Fibroblast of villous mesenchyme (primary cell): ENCODE measurements at places on chromosomes 1 and 21. TPM values are rescaled to one million over a fixed set of nuclear protein-coding genes. Genes with fewer than 3 reads are reported as not detected.

The C1orf141 gene
- total RNA-seq: not detected in 2 replicates

The TIE1 gene
- total RNA-seq: under 0.01 TPM in 2 replicates

The CRYAA gene
- not detected in 2 replicates for total RNA-seq

The ARHGEF10L gene
- total RNA-seq: 16.8 and 18.7 TPM in 2 replicates

The MAN1A2 gene
- total RNA-seq: 63.5 and 78.2 TPM in 2 replicates

The OXCT2 gene
- 1.7 and 5.2 TPM in 2 replicates for total RNA-seq

The AMIGO1 gene
- total RNA-seq: 0.97 and 3.5 TPM in 2 replicates

The CYP4X1 gene
- not detected in 2 replicates for total RNA-seq

The KRTAP20-3 gene
- total RNA-seq: not detected in 2 replicates

The RCOR3 gene
- 32.0 and 48.6 TPM in 2 replicates for total RNA-seq

The CLSTN1 gene
- 90.2 and 126 TPM in 2 replicates for total RNA-seq
